ENCODE measurements at places on chromosomes 4 and X.

- DNase-seq = peak; percentile 99
Observed at GRCh38 chr4:10116569-10117358, at the start of gene WDR1. TSS of gene WDR1 (minus strand) at chr4:10116799. CDS start at chr4:10116666, 133 bp downstream.

GRCh38 chrX:70479922-70480659 is 35.5 kb downstream of the DLG3 start:
- peak; percentile 23 for DNase-seq

GRCh38 chrX:83501530-83501929 is 6.6 kb upstream of the POU3F4 start:
- DNase-seq = no peak

- no peak for DNase-seq
Observed at GRCh38 chrX:72238183-72238582, 644 bp downstream of the ERCC6L start.

DNA sequence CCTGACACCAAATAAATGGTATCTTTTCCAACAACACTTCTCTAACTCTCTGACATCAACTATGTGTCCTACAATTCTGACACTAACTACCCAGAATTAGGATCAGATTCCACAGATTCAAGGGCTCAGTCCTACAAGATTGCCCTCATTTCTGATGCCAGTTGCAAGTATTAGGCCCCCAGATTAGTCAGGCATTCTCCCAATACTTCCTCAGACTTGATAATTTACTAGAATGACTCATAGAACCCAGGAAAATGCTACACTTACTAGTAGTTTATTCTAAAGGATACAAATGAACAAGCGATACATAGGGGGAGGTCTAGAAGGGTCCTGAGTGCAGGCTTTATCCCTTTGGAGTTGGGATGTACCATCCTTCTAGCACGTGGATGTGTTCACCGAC is 8.5 kb downstream of the TIGD2 start:
- DNase-seq = no peak

DNA sequence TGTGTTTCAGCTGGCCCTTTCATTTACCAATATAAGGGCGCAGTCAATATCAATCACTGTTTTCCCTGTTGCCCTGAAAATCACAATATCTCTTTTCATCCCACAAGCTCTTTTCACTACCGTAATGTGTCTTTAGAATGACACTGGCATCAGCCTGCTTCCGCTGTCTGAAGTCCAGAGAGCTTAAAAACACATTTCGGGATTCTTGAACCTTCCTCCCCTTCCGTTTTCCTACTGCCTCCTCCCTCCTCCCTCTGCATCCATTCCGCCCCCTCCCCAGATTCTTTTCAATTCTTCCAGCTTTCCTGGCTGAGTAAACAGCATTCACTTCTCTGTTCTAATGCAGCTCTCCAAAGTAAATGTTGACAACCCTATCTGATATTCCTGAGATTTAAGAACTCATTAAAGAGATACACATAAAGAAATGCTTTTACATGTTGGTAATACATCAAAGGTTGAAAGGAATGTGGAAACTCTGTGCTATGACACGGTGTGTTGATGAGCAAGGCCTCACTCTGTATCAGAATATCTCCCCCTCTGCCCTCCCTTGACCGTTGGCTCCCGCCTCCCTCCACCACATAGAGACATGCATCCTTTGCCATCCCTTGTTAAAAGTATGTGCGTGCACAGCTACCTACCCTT is 83.5 kb upstream of the SPRY1 start:
- DNase-seq = no peak

DNA sequence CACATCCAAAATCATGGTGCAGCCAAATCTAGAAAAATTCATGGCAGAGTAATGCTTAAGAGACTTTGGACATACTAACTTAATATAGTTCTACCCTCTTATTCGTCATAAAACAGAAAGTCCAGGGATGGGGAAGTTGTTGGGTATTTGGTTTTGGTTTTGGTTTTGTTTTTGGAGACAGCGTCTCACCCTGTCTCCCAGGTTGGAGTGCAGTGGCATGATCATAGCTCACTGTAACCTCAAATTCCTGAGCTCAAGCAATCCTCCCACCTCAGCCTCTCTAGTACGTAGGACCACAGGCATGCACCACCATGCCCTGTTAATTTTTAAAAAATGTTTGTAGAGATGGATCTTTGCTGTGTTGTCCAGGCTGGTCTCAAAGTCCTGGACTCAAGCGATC is 271.8 kb upstream of the TENM3 start:
- no peak for DNase-seq

- DNase-seq = no peak
Observed at GRCh38 chr4:183995570-183995969, 90.5 kb downstream of the STOX2 start.

DNA sequence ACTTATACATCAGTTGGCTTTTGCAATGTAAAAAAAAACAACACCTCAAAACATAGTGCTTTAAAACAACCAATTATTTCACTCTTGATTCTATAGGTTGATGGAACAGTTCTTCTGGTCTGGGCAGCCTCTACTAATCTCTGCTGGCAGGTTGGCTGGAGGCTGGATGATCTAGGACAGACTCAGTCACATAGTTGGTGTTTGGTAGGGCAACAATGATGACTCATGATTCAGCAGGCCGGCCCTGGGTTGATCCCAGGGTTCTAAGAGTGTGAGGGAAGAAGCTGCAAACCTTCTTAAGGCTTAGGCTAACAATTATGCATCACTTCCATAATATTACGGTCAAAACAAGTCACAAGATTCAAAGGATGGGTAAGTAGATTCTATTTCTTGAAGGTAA is 558.2 kb downstream of the ZNF674 start:
- no peak for DNase-seq

GRCh38 chr4:119059221-119059620 is 76.4 kb upstream of the MYOZ2 start:
- no peak for DNase-seq

GRCh38 chr4:145935253-145936141 is 3.1 kb downstream of the ZNF827 start:
- peak; percentile 65 for DNase-seq

- DNase-seq = no peak
Observed at GRCh38 chr4:181323061-181323460, 920.1 kb upstream of the TENM3 start.

DNA sequence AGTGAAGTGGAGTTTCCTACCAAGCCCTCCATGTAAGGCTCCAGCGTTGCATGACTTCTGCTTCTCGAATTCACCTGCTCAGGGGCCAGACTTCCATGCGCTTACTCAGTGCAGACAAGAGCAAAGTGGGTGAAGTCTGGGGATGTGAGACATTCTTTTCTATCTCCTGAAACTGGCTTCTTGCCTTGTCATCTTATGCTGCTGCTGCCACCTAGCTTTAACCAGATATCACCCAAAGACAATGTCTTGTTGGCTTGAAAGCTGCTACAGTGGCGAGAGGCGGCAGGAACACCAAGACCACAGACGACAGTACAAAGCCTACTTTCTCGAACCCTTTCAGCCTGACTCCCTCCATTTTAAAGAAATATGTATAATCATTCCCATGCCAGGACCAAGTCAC is 103.6 kb upstream of the ADGRG2 start:
- no peak for DNase-seq

DNA sequence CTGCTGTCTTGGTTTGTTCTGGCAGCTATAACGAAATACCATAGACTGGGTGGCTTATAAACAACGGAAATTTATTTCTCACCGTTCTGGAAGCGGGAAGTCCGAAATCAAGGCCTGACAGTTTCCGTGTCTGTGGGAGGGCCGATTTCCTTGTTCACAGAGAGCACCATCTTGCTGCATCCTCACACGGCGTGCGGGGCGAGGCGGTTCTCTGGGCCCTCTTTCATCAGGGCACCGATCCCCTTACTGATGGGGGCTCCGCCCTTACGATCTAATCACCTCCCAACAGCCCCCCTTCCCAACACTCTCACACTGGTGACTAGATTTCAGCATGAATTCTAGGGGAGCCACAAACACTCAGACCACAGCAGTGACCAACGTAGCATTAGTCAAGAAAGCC is 578.3 kb upstream of the FAT1 start:
- DNase-seq = no peak

- no peak for DNase-seq
Observed at GRCh38 chr4:130125467-130125866, 1029.5 kb downstream of the C4orf33 start.

DNA sequence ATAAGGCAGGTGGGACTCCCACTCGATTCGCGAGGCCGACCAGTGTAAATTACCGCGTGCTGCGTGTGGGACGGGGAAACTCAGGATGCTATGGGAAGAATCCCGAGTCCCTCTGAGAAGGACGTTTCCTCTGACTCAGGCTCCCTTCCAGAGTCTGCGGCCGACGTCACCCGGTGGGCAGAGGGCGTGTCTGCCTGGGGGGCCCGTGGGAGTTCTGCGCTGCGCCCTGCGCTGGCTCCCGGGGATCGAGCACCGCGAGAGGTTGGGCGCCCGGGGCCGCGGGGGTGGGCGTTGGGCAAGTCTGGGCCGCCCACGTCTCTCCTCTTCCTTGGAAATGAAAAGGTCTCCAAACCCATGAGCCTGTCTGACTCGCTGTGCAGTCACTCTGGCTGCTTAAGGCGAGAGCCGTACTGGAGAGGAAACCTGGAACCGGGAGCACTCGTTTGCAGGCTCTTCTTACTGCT is 568 bp downstream of the NIPAL1 start:
- peak; percentile 35 for DNase-seq

DNA sequence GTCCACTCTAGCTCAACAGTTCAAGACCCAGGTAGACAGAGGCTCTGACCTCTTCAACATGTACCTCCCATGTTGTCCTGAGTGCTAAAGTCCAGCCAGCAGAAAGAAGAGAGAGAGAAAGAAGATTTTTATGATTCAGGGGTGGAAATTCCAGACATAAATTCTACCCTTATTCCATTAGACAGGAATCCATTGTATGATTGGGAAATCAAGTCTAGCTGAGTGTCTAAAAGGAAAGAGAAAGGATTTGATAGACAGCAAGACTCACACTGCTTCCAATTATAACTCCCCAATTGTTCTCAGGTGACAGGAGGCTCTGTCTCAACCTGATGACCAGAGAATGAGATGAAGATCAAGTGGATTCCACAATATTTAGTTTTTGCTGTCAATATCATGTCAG is 27.9 kb upstream of the PGM2 start:
- no peak for DNase-seq
